ENCODE measurements at places on chromosomes 4 and X. TPM values are rescaled to one million over a fixed set of nuclear protein-coding genes. Genes with fewer than 3 reads are reported as not detected.

PFKFB1 gene
- polyA plus RNA-seq = 0.64 TPM

DACH2 gene
- 19.6 TPM for polyA plus RNA-seq

SSX2B gene
- not detected for polyA plus RNA-seq

MCF2 gene
- polyA plus RNA-seq = 1.6 TPM

MOB1B gene
- polyA plus RNA-seq = 48.4 TPM

TLR10 gene
- polyA plus RNA-seq = 0.45 TPM

REELD1 gene
- polyA plus RNA-seq = 0.22 TPM

CSN3 gene
- polyA plus RNA-seq = not detected

ZDHHC15 gene
- polyA plus RNA-seq = 7.8 TPM

AWAT2 gene
- polyA plus RNA-seq = not detected

RFC1 gene
- 77.8 TPM for polyA plus RNA-seq

FGF16 gene
- not detected for polyA plus RNA-seq

PF4V1 gene
- polyA plus RNA-seq = 0.57 TPM

TRAM1L1 gene
- 18.3 TPM for polyA plus RNA-seq
